ENCODE measurements at places on chromosomes 5 and 9.

DNA sequence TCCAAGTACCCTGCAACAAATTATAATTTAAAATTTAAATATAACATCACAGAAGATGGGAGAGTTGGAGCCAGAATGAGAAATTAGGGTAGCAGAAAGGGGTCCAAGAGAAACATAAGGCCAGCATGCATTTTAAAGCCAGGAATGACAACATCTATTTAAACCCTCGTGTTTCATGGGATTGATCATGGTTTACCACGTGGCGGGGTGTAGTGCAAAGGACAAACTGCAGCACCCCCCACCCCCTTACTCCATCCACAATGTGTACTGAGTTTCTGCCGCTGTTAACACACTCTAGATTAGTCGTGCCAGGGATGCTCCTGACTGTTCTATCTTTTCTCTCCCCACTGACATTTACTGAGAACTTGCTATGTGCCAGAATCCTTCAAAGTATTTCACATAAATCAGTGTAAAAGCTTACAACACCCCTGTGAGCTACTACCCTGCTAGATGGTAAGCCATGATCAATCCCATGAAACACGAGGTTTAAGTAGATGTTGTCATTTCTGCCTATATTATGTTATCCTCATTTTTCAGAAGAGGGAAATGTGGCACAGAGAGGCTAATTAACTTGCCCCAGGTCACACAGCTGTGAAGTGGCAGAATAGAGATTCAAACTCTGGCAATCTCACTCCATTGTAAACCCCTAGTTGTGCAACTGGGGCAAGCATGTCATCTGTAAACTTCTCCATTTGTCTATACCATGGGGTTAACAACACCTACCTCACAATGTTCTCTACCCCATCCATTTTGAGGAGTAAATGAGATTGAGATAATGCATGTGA, 136.3 kb downstream of the ENTREP1 start:
- DNase-seq = no peak

GRCh38 chr5:94748212-94748611, 129.7 kb downstream of the SLF1 start:
- DNase-seq = no peak

DNA sequence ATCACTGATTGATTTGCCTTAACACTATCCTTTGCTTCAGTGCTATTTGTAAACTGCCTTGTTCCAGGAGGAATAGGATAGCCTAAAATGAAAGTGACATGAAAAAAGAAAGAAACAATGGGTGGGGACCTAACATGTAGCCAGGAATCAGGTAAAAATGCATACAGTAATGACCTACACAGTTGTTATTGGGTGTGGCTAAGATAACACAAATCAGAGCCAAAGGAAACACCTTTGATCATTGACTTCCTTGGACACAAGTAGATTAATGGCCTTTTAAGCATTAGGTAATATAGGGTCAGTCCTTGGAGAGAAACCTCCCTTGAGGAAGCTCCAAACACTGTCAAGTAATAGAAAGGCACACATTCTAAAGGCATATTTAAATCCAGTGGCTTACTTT, 220.4 kb downstream of the TRPM3 start:
- DNase-seq = no peak

- DNase-seq = peak; percentile 93
Observed at GRCh38 chr5:37786862-37787519, 52.9 kb downstream of the GDNF start.

- DNase-seq = peak; percentile 63
Observed at GRCh38 chr5:97499605-97500004, 316.6 kb upstream of the RIOK2 start.

DNA sequence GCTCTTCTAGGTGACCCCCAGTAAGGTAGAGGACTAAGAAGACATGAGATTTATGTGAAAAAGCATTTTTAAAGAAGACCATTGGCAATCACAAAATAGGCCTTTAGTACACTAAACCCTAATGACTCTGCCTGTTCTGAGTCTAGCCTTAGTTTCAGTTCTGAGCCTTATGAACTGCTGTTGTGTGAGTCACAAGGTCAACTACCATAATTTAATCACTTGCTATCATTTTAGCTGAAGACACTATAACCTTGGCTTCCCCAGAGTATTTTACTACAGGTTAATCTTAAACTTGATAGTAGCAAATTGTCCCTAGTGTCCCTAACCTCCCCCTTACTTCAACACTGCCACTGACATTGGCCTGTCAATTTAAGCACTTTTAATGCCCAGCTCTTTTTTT, 34.4 kb downstream of the APC start:
- DNase-seq = peak; percentile 45

DNA sequence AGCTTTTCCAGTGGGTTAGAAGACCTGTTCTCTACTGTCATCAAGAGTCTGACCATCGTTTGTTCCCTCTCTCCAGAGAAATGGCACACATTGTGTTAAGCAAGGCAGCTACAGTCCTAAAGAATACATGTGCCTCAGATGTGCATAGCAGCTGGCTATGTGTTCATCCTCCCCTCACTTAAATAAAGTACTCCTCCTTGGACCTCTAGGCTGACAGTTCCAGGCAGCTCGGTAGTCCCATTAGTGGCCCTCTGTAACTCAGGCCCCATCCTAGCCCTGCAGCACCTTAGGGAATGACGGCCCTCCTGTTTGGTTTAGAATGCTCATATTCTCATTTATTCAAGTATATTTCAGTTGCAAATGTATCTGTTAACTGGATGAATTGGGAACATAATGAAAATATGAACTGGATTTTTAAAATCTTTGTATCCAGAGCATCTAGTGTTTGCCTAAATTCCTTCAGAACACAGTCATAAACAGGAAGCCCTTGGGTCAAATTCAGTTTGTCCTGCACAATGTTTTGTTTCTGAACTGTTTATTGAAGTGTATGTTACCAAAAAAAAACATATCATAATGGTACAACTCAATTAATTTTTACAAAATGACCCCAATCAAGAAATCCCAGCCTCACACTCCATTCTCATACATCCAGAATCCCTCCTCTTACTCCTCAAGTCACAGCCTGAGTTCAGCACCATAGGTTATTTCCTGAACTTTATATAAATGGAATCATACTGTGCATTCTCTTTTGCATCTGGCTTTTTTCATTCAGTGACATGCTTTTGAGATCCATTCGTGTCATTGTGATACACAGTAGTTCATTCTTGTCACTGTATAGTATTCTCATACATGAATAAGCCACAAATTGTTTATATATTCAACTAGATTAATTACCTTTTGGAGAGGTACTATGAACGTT, 1.6 kb upstream of the ASPN start:
- DNase-seq = peak; percentile 44

- no peak for DNase-seq
Observed at GRCh38 chr9:12666813-12667212, 26.4 kb upstream of the TYRP1 start.

- peak; percentile 86 for DNase-seq
Observed at GRCh38 chr5:61052882-61053281, 107.9 kb downstream of the NDUFAF2 start.

DNA sequence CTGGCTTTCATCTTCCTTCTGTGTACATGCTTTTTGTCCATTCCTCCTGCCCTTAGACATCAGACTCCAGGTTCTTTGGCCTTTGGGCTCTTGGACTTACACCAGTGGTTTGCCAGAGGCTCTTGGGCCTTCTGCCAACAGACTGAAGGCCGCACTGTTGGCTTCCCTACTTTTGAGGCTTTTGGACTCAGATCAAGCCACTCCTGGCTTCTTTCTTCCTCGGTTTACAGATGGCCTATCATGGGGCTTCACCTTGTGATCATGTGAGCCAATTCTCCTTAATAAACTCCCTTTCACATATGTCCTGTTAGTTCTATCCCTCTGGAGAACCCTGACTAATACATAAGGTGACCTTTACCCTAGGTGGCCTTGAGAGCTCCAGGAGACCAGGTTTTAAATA, 189.1 kb upstream of the CCNG1 start:
- no peak for DNase-seq

DNA sequence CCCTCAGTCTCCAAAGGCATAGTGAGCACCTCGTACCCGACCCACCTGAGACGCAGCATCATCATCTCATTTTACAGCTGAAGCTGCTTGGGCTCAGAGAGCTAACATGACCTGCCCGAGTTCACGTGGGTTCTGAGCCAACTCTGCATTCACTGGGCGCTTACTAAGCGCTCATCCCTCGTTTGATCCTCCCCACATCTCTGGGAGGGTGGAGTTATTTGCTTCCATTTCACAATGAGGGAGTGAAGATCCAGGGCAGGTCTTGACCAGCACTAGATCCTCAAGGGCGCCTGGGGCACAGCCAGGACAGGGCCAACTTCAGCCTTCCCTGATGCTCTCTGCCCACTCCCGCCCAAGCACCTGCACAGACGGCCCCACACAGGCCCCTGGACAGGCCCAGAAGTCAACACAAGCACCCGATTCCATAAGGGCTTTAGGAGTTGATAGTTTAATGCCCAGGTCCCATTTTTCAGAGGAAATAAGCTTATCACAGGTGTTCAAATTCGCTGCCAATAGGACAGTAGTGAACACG, 80.8 kb downstream of the HRH2 start:
- DNase-seq = no peak

GRCh38 chr5:83270311-83270710, 193.0 kb downstream of the XRCC4 start:
- DNase-seq = no peak

GRCh38 chr9:37955781-37956422, 52.0 kb upstream of the SLC25A51 start:
- DNase-seq = no peak

GRCh38 chr9:131713016-131713415, 26.9 kb downstream of the RAPGEF1 start:
- no peak for DNase-seq

- DNase-seq = no peak
Observed at GRCh38 chr9:77017505-77017894, 2.0 kb upstream of the FOXB2 start.

DNA sequence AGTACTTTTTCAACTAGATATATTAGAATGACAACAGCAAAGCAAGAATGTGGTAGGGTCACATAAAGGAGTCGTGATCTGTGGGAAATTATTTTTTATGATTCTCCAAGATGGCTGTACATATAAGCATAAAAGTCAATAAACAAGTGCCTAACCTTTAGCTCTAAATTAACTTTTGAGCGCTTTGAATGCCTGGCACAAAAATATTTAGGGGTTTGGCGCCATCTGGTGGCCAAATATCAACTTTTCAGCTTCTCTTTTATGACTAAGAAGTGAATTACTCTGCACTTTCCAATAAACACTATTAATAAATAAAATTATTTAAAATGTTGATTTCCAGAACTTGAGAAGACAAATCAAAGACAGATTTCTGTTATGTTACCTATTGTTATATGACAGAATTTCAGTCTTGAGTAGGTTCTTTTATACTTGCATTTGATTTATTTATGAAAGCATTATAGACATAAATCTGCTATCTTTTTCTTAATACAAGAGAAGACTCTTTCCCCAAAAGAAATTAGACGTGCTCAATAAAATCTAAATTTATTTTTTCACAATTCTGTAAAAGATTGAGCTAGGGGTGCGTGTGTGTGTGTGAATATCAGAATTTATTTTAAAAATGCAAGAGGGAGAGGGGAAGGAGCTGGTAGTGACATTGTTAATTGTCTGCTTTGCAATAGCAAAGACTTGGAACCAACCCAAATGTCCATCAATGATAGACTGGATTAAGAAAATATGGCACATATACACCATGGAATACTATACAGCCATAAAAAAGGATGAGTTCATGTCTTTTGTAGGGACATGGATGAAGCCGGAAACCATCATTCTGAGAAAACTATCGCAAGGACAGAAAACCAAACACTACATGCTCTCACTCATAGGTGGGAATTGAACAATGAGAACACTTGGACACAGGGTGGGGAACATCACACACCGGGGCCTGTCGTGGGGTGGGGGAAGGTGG, 36.7 kb upstream of the ARRDC3 start:
- DNase-seq = peak; percentile 63

GRCh38 chr5:17219006-17219422, 1.6 kb downstream of the BASP1 start:
- peak; percentile 49 for DNase-seq

- DNase-seq = no peak
Observed at GRCh38 chr5:139901251-139901575, 105.6 kb downstream of the PSD2 start.

DNA sequence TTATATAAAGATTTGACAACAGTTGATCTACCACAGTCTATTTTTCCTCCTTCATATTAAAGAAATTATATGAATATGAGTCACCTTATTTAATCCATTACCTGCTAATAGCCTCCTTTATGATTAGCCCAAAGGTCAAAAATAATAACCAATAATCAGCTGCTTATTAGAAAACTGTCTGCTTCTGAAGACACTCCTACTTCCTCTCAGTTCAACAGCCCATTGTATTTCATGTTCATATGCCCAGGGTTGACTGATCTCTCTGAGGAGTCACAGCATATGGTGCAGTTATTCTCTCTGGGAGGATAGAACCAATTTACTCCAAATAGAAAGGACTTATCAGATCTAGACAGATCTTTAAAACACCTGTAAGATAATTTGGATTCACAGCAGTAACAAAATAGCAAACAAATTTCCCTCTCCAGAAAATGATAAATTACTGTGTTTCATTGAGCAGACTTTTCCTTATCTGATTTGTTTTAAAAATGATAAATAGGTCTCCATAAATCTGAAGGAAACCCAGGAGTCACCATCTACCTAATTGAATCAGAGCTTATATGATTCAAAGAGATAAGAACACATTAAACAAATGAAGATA, 180.4 kb upstream of the ITGA1 start:
- no peak for DNase-seq

GRCh38 chr9:79471580-79472543, 99.9 kb upstream of the TLE4 start:
- DNase-seq = peak; percentile 59

DNA sequence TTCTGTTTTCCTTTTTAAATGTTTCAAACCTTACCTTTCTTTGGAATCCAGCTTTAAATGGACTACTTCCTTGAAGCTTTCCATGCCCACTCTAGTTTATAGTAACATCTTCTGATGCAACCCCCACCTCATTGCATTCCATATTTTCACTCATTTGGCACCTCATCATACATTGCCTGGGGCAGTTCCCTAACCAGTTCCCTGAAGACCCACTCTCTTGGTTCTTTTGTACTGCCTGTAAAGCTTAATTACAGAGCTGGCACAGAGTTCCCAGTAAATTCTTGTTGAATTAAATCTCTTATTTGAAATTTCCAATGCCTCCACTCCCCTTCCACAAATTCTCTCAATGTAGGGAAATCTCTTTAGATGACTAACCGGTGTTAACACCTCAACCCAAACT, 257.2 kb downstream of the ARRDC3 start:
- no peak for DNase-seq

GRCh38 chr9:18129809-18130334, 344.1 kb upstream of the ADAMTSL1 start:
- DNase-seq = no peak

- peak; percentile 70 for DNase-seq
Observed at GRCh38 chr5:72511366-72511765, 4.2 kb upstream of the ZNF366 start.

GRCh38 chr5:45081082-45081481, 272.3 kb downstream of the MRPS30 start:
- DNase-seq = no peak

DNA sequence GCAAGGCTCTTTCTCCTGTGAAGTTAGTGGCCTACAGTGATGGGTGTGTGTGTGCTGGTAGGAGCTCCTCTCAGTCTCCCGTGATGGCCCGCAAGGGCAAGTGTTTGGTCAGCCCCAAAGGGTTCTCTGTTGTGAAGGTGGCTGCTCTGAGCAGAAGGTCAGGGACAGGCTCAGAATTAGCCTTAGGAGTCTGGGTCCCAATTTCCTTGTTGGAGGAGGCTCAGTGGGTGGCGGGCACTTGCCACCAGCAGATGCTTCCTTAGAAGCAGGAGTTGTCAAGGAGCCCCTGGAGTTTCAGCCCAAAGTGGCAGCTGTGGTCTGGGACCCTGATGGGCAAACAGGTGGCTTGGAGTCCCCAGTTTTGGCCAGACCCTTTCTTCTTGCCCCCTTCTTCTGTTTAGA, 154.4 kb downstream of the MACROH2A1 start:
- DNase-seq = no peak

- no peak for DNase-seq
Observed at GRCh38 chr9:35294556-35294955, 132.7 kb downstream of the UNC13B start.

Measured in GM23248 (cell line).